ENCODE measurements at places on chromosomes 7 and 10. TPM values are rescaled to one million over a fixed set of nuclear protein-coding genes. Genes with fewer than 3 reads are reported as not detected.

Gene ZNF511
- polyA plus RNA-seq: 41.5 TPM

Gene LHFPL3
- polyA plus RNA-seq: not detected

DNA sequence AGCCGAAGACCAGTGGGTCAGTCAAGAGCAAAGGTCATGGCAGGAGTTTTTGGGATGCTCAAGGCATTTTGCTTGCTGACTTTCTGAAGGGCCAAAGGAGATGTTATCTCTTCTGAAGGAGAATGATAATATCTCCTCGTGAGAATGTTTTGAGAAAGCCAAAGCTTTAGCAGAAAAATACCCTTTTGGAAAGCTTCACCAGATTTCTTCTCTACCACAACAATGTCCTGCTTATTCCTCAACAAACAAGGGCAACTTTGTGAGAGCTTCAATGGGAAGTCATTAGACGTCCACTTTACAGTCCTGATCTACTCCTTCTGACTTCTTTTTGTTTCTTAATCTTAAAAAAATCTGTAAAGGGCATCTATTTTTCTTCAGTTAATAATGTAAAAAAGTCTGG is 132.8 kb upstream of the DNAJB12 start:
- DNase-seq: no peak

Gene ITPRID1
- polyA plus RNA-seq: not detected

DNA sequence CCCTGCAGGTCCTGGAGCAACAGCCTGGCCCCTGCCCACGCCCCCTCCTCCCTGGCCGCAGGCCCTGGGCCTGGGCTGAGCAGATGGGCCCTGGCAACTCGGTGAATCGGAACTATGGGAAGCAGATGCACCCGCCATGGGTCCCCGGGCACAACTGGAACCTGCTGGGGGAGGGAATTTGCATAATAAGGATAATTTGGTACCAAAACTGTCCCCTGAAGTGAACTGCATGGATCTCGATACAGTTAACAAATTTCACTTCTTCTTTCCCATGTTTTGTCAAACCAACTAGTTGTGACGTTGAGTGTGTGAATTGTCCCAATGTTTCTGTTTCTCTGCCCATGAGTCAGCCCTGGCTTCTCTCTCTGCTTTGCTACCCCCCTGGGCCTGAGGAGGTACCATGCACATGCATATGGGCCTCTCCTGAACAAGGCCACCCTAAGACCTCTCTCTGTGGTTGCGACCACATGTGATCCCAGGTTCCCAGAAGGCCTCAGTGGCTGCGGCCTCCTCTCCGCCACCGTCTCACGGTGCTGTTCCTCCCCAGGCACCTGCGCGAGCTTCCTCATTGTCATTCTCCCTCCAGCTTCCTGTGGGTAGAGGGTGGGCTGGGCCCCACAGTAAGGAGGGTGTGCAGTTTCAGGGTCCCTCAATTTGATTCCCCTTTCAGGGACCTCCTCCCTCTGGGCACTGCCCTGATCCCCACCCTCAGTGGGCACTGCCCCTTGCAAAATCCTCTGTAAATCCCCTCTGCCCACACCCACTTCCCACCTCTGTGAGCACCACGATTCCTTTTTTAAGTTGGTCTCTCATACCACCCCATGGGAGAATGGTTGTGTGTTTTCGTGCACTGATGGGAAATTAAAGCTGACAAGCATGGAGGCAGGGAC is 40.0 kb downstream of the FIGNL1 start:
- DNase-seq: no peak

DNA sequence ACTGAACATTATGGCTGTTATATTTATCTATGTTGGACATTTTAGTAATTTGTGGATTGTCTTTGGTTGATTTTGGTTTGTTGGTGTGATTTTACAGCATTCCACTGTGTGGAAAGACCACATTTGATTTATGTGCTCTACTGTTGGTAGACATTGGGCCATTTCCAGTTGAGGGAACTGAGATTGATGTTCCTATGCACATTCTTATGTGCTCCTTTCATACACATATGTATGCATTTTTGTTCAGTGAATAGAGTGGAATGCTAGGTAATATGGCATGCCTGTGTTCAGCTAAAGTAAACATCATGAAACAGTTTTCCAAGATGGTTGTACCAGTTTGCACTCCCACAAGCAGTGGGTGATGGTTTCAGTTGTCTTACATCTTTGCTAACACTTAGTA is 15.1 kb downstream of the CACNB2 start:
- DNase-seq: no peak

DNA sequence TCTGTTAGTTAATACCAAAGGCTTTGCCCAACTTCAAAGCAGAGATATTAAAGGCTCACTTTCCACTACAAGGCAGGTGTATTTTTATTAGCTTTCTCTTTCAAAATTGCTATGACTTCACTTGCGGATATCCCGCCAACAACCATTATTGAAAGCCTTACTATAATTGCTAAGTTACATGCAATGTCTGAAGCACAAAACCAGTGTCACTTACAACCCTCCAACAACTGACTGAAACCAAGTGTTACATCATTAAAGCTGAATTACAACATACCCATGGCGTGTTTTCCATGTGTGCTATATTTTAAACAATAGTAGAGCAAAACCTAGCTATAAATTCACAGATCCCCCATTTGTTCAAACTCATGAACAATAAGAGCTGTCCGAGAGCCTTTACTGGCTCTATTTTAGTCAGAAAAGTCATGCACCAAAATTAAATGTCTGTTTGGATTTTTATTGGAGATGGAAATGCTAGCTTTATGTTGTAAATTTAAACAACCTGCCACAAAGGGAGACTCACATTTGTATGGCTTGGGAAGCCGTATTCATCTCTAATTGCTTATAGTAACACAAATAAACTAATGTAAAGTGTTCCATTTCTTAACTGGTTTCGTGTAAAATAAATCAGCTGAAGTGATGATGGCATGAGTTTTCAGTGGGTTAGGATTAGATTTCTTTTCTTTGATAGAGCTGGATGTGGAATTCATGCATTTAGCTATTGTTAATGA is 227.1 kb downstream of the AGMO start:
- no peak for DNase-seq

- DNase-seq: no peak
Observed at GRCh38 chr10:44935966-44936295, 23.7 kb upstream of the RASSF4 start.

- no peak for DNase-seq
Observed at GRCh38 chr7:158476331-158476932, 111.2 kb downstream of the PTPRN2 start.

DNA sequence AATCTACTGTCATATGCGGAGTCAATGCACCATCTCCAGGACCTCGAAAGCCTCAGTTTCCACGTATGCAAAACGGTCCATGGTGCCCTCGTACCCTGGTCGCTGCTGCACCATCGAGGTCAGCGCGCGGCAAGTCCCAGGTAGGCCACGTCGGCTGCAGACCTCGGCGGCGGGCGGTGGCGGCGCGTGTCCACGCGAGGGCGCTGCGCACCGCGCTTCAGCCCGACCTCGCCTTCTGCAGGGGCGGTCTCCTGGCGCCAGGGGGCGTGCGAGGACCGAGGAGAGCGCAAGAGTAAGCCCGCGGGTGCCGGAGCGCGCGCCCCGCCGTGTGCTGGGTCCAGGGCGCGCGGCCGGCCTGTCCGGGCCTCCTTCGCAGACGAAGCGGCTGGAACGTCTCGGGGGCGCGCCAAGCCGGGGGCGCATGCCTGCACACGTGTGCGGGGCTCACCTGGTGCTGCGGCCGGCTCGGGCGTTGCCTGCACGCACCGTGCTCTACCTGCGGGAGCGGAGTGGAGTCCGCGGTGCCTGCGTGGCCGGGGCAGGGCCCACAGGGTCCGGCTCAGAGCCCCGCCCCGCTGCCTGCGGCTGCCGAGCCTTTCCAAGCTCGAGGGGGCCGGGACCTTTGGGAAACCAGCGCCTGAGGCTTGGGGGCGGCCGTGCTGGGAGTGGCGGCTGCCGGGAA is 54.0 kb downstream of the GLRX3 start:
- DNase-seq: peak; percentile 56

DNA sequence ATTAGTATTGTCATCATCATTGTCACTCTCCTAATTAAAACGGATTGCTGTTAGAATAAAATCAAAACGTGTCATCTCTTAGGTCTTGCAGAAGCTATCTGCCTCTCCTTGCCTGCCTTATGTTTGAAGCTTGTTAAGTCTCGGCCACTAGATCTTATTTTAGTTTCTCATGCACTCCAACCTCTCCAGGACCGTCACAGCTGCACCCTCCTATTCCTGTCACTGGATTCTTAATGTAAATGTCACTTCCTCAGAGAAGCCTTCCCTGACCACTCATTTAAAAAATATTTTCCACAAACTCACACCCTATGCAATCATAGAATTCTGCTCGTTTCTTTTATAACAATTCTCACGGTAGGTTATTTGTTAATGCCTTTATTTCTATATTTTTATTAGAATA is 103.9 kb upstream of the DKK1 start:
- DNase-seq: no peak

Gene NEBL
- polyA plus RNA-seq: 2.0 TPM

All from urinary bladder (tissue), 4 donors.